Neuronal stem cell (in vitro differentiated cells): ENCODE measurements at places on chromosomes 4 and X.

- H3K36me3 ChIP-seq, result no peaks in the 10 kb centered on the region
- H3K27ac ChIP-seq, result no peak overlapping the region
- peaks cover 42% of the 10 kb centered on the region for H3K27me3 ChIP-seq
- no peak overlapping the region for H3K4me3 ChIP-seq
- H3K4me1 ChIP-seq, result peaks cover 10% of the 10 kb centered on the region
These were observed 1.1 kb upstream of the AVPR2 start for GRCh38 chrX:153903238-153903980.

GRCh38 chrX:118534716-118535493 is 39.3 kb downstream of the DOCK11 start:
- H3K27me3 ChIP-seq, result no peaks in the 10 kb centered on the region
- peaks cover 4% of the 10 kb centered on the region for H3K4me1 ChIP-seq
- no peak overlapping the region for H3K27ac ChIP-seq

- no peak overlapping the region for H3K27ac ChIP-seq
- no peak overlapping the region for H3K4me3 ChIP-seq
- peaks cover 4% of the 10 kb centered on the region for H3K4me1 ChIP-seq
These were observed 172.7 kb downstream of the GPAT3 start for GRCh38 chr4:83708500-83709175.

GRCh38 chrX:50211510-50211909 is 6.9 kb downstream of the CCNB3 start:
- DNase-seq, result no peak
- H3K27me3 ChIP-seq, result no peaks in the 10 kb centered on the region
- no peak overlapping the region for H3K4me3 ChIP-seq
- no peaks in the 10 kb centered on the region for H3K4me1 ChIP-seq

DNA sequence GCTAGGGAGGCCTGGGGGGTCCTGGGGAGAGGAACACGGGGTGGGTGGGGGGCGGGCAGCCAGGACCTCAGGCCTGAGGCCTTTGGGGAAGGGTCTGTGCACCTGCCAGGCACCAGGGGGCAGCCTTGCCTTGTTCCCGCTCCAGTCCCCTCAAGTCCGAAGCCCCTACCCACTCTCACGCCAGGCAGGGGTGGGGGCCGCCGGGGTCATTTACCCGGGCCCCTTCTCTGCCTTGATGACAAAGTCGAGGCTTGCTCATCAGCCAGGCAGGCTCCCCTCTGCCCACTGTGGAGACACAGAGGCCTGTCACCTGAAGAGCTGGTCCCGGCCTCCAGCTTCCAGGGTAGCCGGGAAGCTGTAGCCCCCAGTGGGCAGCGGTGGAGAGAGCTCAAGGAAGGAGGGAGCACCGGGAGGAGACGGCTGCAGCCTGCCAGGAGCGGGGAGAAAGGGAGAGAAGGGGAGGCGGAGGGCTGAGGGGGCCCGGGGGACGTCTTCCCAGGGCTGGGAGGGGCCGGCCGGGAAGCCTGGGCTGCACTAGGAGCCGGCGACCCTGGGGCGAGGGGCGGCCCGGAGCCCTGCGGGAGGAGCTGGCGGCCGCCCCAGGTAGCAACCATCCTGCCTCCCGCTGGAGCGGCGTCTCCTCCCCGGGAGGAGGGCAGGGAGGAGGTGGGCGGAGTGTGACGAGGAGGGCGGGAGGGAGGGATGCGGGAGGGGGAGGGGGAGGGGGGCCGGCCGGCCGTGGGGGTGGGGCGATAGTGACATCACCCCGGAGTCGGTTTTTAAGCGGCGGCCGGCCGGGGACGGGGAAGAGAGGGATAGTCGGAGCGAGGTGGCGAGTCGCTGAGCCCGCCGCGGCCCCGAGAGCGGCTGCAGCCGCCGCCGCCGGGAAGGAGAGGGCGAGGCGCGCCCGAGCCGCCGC is at the start of gene SLC6A8:
SLC6A8 (plus strand) TSS at position 806 of the 919 bp plus-strand sequence. CDS start 649 bp downstream, outside the sequence.
- peak within 1 kb of the TSS; percentile 62 for H3K4me3 ChIP-seq
- DNase-seq, result no peak
- no peaks in the 10 kb centered on the region for H3K27me3 ChIP-seq
- peaks cover 28% of the 10 kb centered on the region for H3K36me3 ChIP-seq

GRCh38 chrX:130173190-130173895 is 1.6 kb downstream of the RAB33A start:
- no peak for DNase-seq
- no peak overlapping the region for H3K27ac ChIP-seq
- no peak overlapping the region for H3K4me3 ChIP-seq

DNA sequence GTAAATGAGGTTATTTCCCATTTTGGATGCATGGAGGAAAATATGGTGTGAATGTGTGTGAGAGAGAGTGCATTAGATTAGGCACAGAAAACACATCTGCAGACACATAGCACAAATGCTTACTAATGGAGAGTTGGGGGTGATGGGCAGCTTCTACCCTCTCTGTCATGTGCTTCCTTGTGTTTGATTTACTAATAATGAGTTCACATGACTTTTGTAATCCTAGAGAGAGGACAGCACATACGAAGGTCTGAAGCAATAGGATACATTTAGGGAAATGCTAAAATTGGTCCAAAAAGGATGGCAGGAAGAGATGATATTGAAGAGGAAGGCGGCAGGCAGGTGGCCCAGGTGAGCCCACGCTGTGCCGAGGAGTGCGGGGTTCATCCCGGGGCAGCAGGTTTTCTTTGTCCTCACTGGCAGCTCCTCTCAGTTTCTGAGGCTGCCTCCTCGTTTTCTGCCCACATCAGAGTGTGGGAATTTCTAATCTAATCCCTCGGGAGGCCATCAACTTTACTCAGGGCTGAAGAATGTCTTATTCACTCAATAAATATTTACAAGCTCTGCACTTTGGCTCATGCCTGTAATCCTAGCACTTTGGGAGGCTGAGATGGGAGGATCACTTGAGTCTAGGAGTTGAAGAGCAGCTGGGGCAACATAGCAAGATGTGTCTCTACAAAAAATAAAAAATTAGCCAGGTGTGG is 15.9 kb upstream of the MAP9 start:
- no peak overlapping the region for H3K27ac ChIP-seq
- H3K4me3 ChIP-seq, result no peak overlapping the region
- no peaks in the 10 kb centered on the region for H3K27me3 ChIP-seq
- H3K4me1 ChIP-seq, result no peaks in the 10 kb centered on the region
- H3K36me3 ChIP-seq, result no peaks in the 10 kb centered on the region

- H3K4me1 ChIP-seq, result no peaks in the 10 kb centered on the region
- H3K4me3 ChIP-seq, result no peak overlapping the region
- no peaks in the 10 kb centered on the region for H3K27me3 ChIP-seq
- no peak for DNase-seq
- no peak overlapping the region for H3K27ac ChIP-seq
- no peaks in the 10 kb centered on the region for H3K36me3 ChIP-seq
These were observed 163.8 kb upstream of the KLF8 start for GRCh38 chrX:56068274-56068758.

GRCh38 chr4:57448452-57448851 is 338.3 kb upstream of the IGFBP7 start:
- H3K4me1 ChIP-seq, result no peaks in the 10 kb centered on the region
- H3K36me3 ChIP-seq, result no peaks in the 10 kb centered on the region
- H3K27me3 ChIP-seq, result no peaks in the 10 kb centered on the region
- no peak overlapping the region for H3K4me3 ChIP-seq
- no peak overlapping the region for H3K27ac ChIP-seq

GRCh38 chr4:129453524-129454200 is 357.7 kb downstream of the C4orf33 start:
- no peak overlapping the region for H3K4me3 ChIP-seq
- no peak overlapping the region for H3K27ac ChIP-seq
- no peaks in the 10 kb centered on the region for H3K36me3 ChIP-seq
- no peaks in the 10 kb centered on the region for H3K27me3 ChIP-seq
- DNase-seq, result no peak

DNA sequence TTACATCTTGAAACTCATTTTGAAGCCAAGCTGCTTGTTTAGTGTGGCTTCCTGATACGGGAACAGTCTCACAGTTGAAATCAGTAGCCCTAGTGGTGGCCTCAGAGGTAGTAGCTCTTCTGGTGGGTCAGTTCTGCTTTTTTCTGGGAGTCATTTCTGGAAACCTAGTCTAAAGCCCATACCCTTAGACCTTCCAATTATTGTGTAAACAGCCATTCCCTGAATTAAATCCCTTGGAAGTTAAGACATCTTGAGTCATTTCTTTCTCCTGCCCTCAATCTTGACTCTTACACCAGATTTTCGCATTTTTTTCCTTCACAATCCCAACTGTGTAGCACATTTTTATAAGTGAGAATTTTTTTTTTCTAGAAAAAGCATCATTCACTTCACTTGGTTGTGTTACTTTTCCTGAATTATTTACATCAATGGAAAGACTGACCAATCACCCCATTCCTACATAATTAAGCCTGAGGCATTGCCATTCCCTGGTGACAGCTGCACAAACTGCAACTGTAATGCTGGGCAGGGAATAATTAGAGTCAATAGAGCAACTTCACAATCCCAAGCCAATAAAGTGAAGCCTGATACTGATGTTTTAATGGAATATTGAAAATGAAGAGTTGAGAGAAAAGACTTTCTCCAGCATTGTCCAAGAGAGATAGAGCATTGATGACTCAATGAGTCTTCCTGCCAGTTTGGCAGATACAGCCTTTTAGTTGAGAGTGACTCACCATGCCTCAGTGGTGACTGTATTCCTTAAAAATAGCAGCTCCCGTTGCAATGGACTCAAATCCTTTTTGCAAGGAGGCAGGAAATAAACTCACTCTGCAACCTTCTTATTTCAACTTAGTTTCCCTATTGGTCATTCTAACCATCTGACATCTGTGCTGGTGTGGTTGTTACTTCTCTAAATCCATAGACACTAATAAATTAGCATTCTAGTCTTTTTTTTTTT is 13.0 kb upstream of the SEPSECS start:
- H3K36me3 ChIP-seq, result no peaks in the 10 kb centered on the region
- no peak for DNase-seq
- no peak overlapping the region for H3K27ac ChIP-seq
- no peak overlapping the region for H3K4me3 ChIP-seq

DNA sequence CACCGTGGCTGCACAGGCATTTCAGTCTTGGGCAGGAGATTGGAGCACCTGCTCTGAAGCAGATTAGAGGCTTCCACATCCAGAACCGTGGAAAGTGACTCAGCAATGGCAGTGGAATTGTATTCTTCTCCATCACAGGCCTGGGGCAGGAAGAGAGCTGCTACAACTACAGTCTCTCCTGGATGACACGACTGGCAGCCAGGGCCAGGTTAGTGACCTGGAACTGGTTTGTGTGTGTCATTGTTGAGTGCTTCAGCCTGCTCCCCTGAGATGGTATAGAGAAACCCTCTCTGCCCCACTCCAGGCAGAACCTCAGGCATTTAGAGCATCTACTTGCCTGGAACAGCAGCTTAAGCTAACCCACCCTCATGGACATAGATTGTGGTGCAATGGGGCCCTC is 596.5 kb upstream of the INTU start:
- H3K27me3 ChIP-seq, result no peaks in the 10 kb centered on the region
- no peak overlapping the region for H3K4me3 ChIP-seq
- H3K27ac ChIP-seq, result no peak overlapping the region
- no peak for DNase-seq

- H3K27me3 ChIP-seq, result no peaks in the 10 kb centered on the region
- no peak overlapping the region for H3K27ac ChIP-seq
- H3K4me1 ChIP-seq, result peaks cover 20% of the 10 kb centered on the region
These were observed 123.2 kb upstream of the TRIM2 start for GRCh38 chr4:153081006-153081580.

DNA sequence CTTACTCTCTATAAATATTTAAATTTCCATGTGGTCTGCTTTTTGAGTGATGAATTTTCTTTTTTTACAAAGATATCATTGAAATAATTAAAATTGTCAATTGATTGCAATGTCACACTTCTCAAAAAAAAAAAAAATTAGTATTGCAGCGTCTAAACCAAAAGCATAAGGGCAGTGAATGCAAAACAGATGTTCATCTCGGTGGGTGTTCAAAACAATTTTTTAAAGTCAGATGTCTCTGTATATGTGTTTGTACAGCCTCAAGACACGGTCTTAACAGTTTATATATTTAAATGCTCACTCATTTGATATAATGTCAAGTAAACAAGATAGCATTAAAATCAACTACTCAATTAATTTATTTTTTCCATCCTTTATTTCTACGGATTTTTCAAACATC is 52.3 kb downstream of the PALLD start:
- no peak overlapping the region for H3K4me3 ChIP-seq
- H3K27ac ChIP-seq, result no peak overlapping the region
- H3K27me3 ChIP-seq, result no peaks in the 10 kb centered on the region
- no peak for DNase-seq
- no peaks in the 10 kb centered on the region for H3K4me1 ChIP-seq

DNA sequence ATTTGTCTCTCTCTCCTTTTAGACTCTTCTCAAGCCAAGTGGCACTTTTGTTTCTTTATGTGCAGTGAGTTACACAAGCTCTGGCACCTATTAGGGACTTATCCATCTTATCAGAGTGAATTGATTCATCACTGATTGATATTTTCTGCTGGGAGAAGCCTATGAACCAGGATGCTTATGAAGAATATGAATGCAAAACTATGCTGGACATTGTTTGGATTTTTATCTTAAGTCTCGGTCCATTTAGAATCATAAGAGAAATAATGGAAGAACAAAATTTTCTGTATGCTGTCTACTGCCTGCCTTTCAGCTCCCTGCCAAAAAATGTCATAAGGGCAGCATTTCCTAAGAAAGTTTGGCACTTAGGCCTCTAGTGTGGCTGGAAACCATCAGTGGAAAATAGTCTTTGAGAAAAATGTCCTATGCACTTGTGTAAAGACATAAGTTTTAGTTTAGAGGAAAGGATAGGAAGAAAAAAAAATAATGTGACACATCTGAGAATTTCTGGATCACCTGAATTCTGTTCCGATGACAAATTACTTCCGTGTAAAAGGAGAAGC is 365.7 kb upstream of the MAD2L1 start:
- no peak for DNase-seq
- H3K4me1 ChIP-seq, result peaks cover 10% of the 10 kb centered on the region
- no peaks in the 10 kb centered on the region for H3K27me3 ChIP-seq
- no peak overlapping the region for H3K4me3 ChIP-seq

DNA sequence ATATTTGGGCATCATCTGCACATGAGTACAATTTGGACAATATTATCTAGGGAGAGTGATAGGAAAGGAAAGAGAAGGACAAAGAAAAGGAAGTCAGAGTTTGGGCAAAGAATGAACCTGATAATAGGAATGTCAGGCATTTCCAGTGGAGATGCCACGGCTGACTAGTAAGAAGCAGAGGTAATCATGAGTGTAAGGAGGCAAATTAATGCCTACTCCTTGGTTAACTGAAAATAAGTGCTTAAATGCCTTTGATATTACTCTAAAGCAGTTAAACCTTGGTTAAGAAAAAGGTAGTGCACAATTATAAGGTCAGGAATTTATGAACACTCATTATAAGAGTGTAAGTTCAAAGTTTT is 99.2 kb upstream of the DDIT4L start:
- no peaks in the 10 kb centered on the region for H3K36me3 ChIP-seq
- no peak overlapping the region for H3K4me3 ChIP-seq
- no peak overlapping the region for H3K27ac ChIP-seq
- DNase-seq, result no peak
- H3K27me3 ChIP-seq, result no peaks in the 10 kb centered on the region

DNA sequence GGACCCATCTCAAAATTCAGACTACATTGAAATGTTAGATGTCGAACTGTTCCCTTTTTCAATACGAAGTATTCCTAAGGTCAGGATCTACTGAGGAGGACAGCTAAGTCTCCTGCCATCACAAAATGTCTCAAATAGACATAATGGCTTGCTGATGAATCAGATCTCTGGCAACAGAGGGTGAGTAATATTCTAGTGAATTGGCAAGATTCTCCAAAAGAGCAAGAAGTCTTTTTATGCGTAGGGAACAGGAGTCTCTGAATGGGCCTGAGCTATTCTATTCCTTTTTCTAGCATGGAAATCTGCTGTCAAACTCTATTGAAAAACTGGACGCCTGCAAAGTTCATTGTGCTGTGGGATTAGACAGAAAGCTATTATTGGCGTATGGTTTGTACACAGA is 145.4 kb downstream of the FNIP2 start:
- H3K27ac ChIP-seq, result no peak overlapping the region
- peaks cover 4% of the 10 kb centered on the region for H3K4me1 ChIP-seq
- no peaks in the 10 kb centered on the region for H3K27me3 ChIP-seq
- H3K36me3 ChIP-seq, result no peaks in the 10 kb centered on the region
